ENCODE measurements at places on chromosomes 6 and 20. TPM values are rescaled to one million over a fixed set of nuclear protein-coding genes. Genes with fewer than 3 reads are reported as not detected.

DNA sequence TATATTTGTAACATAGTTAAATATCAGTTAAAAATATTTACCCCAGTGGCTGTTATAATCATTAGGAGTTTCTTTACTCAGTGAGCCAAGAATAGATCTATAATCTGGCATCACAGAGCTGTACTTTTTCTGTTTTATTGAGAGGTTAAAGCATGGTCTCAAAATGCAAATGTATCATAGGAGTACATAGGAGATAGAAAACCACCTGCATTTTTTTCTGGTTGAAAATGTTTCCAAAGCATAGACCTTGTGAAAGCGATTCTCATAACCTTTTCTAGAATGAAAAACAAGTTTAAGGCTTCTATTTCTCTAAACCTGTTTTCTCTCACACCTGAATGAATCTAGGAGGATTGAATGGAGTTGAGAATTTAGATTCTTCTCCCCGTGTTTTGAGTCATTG lies 14.4 kb downstream of the KCNQ5 start:
- H3K4me1 ChIP-seq: peaks cover 48% of the 10 kb centered on the region
- no peaks in the 10 kb centered on the region for H3K36me3 ChIP-seq
- DNase-seq: no peak
- H3K4me3 ChIP-seq: no peak overlapping the region
- H3K27me3 ChIP-seq: no peaks in the 10 kb centered on the region

DNA sequence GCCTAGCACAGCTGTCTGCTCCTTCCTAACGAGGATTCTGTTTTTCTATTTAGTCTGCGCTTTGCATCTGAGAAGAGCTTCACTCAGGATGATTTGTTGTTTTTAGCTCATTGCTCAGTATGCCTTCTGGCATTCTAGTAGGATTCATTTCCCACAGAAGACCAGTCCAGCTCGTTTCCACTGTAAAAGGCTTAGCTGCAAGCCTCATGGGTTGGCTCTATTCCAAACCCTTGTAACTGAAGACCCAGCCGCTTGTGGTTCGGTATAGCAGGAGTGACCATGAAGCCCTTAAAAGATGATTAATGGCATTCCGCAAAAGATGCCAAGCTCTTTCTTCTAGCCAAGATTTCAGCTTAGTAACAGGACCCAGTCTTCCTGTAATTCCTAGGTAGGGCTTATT lies 7.2 kb downstream of the ADGRF1 start:
- H3K36me3 ChIP-seq: no peaks in the 10 kb centered on the region
- no peak overlapping the region for H3K27ac ChIP-seq
- H3K4me3 ChIP-seq: no peak overlapping the region

The ANGPT4 gene
- total RNA-seq: not detected

The PRSS16 gene
- 0.85 TPM for total RNA-seq

The OR12D3 gene
- not detected for total RNA-seq

DNA sequence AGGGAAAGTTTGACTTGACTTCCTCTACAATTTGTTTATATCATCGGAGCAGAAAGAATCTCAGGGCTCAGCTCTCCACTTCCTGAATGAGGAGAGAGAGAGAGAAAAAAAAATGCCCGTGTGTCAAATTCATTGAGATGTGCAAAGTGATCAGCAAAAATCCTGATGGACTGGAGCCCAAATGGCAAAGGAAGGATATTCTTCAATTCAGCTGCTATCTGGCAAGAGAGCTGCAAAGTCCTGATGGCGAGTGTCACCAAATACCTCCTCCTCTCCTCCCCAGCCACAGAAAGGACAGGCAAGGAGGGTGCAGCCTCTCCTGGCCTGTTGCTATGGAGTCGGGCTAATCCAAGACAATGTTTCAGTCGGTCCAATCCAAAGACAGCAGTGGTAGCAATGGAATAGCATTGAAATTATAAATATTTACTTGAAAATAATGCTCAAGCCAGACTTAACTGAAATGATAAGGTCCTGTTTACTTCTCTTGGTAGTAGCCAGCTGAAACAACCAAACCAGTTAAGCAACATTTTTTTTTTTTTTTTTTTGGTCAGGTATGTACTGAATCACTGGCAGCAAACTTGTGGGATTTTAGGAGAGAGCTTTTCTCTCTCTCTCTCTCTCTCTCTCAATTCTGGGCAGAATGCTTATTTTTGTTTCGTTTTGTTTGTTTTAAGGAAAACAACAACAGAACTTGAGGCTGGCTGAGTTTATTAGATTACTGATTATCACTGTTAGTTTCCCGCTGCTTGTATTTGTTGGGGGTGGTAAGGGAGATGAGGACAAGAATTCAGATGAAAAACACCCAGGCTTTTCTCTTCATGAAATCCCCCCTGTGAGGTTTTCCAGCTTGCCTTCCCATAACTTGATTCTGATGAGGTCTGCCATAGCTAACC lies 204.2 kb downstream of the BCAS1 start:
- no peak overlapping the region for H3K4me3 ChIP-seq
- H3K4me1 ChIP-seq: peaks cover 61% of the 10 kb centered on the region
- H3K27ac ChIP-seq: peak overlapping the region; percentile 79
- no peaks in the 10 kb centered on the region for H3K36me3 ChIP-seq

- H3K36me3 ChIP-seq: no peaks in the 10 kb centered on the region
- H3K4me3 ChIP-seq: no peak overlapping the region
- H3K4me1 ChIP-seq: no peaks in the 10 kb centered on the region
- no peak overlapping the region for H3K27ac ChIP-seq
- no peaks in the 10 kb centered on the region for H3K27me3 ChIP-seq
Observed at GRCh38 chr6:6131492-6132109, 124.9 kb upstream of the NRN1 start.

DNA sequence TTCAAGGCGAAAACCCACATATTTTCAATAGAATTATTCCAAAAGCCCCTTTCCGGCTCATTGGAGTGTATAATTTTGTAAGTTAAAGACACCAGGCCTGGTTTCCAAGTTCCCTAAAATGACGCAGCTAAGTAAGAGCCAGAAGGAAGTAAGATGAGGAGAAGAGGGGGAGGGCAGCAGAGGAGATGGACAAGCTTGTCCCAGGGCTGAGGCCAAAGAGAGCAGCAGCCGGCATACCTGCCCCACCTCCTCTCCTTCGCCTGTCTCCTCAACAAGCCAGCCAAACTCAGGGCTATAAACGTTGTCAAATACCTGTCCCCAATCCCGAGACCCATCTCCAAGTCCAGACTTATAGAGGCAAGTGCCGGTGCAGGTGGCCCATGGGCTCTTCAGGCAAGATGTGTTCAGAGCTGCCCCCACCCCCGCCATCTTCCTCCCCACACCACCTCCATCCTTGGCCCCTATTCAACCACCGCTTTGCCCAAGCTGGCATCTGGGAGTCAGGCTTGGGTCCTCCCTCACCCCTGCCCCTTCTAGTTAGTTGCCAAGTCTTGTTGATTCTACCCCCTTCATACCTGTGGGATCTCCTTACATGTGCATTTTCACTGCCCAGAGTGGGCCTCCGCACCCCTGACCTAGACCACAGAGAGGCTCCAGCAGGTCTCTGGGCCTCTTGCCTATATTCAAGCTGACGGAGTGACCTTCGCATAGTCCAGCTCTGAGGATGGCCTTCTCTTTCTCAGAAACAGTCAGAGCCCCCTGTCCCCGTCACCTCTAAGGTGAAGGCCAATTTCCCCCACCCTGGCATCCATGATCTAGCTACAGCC lies 75.7 kb upstream of the SIRPA start:
- no peak overlapping the region for H3K4me3 ChIP-seq
- no peak for DNase-seq
- H3K27ac ChIP-seq: no peak overlapping the region
- no peaks in the 10 kb centered on the region for H3K27me3 ChIP-seq

DNA sequence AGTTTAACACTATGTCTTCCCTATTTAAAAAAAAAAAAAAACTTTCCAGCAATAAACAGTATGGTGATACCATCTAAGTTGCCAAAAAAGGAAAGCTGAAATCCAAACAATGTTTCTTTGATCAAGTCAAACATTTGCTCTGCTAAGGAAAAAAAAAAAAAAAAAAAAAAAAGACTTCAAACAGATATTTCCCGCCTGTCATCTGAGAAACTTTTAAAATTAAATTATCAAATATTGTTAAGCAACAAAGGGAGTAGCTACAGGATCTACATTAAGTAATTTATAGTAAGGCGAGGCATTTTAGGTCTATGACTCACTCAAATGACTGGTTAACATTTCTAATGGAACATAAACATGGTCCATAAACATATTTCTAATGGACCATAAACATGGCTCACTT lies 121.2 kb downstream of the DST start:
- H3K36me3 ChIP-seq: no peaks in the 10 kb centered on the region
- no peak for DNase-seq
- no peak overlapping the region for H3K4me3 ChIP-seq

The TCP11 gene
- not detected for total RNA-seq

DNA sequence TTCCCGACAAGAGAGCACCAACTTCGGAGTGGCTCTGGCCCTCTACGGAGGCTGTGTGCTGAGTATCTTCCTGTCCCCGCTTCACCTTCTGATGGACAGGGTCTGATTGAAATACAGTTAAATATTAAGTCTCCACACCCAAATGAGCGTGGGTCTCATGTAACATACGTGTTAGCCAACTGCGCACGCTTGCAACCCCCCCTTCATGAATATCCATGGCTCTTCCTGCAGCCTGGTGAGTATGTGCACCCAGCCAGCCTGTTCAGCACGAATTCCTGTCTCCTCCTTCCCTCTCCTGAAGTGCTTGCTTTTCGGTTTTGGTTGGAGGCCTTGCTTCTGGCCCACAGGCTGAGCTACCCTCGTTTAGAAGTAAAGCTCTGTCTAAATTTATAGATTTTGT lies 102.9 kb upstream of the FRMD1 start:
- no peak overlapping the region for H3K4me3 ChIP-seq
- H3K4me1 ChIP-seq: peaks cover 57% of the 10 kb centered on the region
- H3K27me3 ChIP-seq: no peaks in the 10 kb centered on the region
- H3K36me3 ChIP-seq: no peaks in the 10 kb centered on the region

GRCh38 chr6:139888681-139889122 lies 514.3 kb upstream of the CITED2 start:
- H3K36me3 ChIP-seq: no peaks in the 10 kb centered on the region
- peaks cover 36% of the 10 kb centered on the region for H3K4me1 ChIP-seq
- H3K27ac ChIP-seq: peak overlapping the region; percentile 29
- no peak overlapping the region for H3K4me3 ChIP-seq
- DNase-seq: peak; percentile 57

The ZNF165 gene
- 0.58 TPM for total RNA-seq

The TCF21 gene
- total RNA-seq: not detected

DNA sequence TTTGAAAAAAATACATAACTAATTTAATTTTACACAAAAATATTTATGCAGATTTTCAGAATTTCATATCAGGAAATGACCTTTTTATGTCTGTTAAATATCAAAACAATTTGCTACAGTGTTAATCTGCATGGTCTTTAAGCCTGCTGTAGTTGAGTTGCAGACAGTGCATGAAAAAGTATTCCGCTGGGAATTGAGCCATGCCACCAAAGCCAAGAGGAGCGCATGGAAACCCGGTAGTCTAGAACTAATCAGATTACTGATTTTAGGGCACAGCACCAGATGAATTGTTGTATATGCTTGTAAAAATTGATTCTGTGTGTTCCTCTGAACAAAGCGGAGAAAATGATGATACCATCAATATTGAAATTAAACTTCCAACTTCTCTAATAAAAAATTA lies 34.3 kb upstream of the LAMP5 start:
- peak; percentile 67 for DNase-seq
- peaks cover 4% of the 10 kb centered on the region for H3K4me1 ChIP-seq
- no peak overlapping the region for H3K27ac ChIP-seq
- H3K27me3 ChIP-seq: peaks cover 8% of the 10 kb centered on the region
- no peak overlapping the region for H3K4me3 ChIP-seq
- no peaks in the 10 kb centered on the region for H3K36me3 ChIP-seq

The PRR3 gene
- total RNA-seq: 53.0 TPM

DNA sequence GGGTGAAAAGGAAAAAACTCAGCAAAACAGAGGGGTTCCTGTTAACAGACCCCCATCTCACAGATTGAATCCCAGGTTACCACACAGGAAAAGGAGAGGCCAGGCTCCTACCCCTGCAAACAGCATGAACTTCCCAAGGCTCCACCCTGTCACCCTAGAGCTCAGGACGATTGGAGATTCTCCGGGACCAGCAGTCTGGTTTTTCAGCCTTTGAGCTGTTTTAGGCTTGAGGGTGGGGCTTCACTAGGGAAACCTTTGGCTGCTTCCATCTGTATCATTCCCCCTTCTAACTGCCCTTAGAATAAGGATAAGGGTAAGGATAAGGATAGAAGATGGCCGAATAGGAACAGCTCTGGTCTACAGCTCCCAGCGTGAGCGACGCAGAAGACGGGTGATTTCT lies 16.0 kb downstream of the C6orf58 start:
- H3K4me1 ChIP-seq: no peaks in the 10 kb centered on the region
- no peak overlapping the region for H3K27ac ChIP-seq
- no peaks in the 10 kb centered on the region for H3K27me3 ChIP-seq
- no peak for DNase-seq
- no peaks in the 10 kb centered on the region for H3K36me3 ChIP-seq

The FILIP1 gene
- 0.24 TPM for total RNA-seq

- no peaks in the 10 kb centered on the region for H3K36me3 ChIP-seq
- no peak overlapping the region for H3K4me3 ChIP-seq
- no peaks in the 10 kb centered on the region for H3K4me1 ChIP-seq
- H3K27me3 ChIP-seq: no peaks in the 10 kb centered on the region
- no peak overlapping the region for H3K27ac ChIP-seq
- no peak for DNase-seq
Observed at GRCh38 chr20:48597521-48598302, 230.1 kb downstream of the PREX1 start.

DNA sequence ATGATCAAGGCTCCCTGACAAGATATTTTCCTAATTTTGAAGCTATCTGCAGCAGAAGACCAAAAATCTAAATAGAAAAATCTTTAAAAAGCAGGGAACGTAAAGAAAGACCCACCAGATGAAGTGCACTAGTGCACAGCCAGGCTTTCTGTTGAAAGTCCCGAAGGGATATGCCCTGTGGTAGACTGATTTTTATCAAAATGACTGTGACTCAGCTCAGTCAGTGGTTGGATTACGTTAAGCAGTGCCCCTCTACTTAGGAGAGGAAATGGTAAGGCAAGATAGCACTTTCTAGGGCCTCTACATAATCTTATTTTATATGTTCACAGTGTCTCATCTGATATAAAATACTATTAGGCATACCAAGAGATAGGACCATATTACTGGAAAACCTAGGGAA lies 123.4 kb upstream of the RAB32 start:
- H3K27me3 ChIP-seq: no peaks in the 10 kb centered on the region
- H3K27ac ChIP-seq: no peak overlapping the region
- peaks cover 4% of the 10 kb centered on the region for H3K4me1 ChIP-seq
- no peak overlapping the region for H3K4me3 ChIP-seq

The GRM4 gene
- 0.41 TPM for total RNA-seq

- H3K27ac ChIP-seq: no peak overlapping the region
- H3K36me3 ChIP-seq: no peaks in the 10 kb centered on the region
- H3K4me1 ChIP-seq: no peaks in the 10 kb centered on the region
- H3K4me3 ChIP-seq: no peak overlapping the region
Observed at GRCh38 chr6:118370722-118371121, 177.4 kb upstream of the PLN start.

GRCh38 chr6:165675120-165675519 lies 12.1 kb upstream of the PDE10A start:
- no peaks in the 10 kb centered on the region for H3K4me1 ChIP-seq
- H3K27ac ChIP-seq: no peak overlapping the region
- H3K36me3 ChIP-seq: no peaks in the 10 kb centered on the region
- no peak for DNase-seq
